ENCODE measurements at places on chromosomes 1 and 21. TPM values are rescaled to one million over a fixed set of nuclear protein-coding genes. Genes with fewer than 3 reads are reported as not detected.

DNA sequence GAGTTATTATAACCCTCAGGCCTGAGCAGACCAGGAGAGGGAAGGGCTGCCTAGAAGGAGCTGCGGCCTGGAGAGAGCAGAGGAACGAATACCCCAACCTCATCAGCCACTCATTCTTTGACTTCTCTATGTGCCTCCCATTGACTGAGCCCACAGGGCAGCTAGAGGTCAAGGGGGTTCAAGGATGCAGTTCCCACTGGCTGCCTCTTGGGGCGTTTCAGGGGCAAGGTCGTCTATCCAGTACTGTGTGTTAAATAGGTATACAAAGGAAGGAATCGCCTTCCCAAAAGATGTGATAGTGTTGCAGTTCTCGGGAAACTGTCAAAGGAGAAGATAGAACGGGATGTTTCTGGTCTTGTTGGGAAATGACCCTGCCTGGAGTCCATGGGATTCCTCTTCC is 250.6 kb downstream of the PRDM2 start:
- H3K4me1 ChIP-seq, result no peaks in the 10 kb centered on the region
- H3K27me3 ChIP-seq, result no peaks in the 10 kb centered on the region
- no peak overlapping the region for H3K4me3 ChIP-seq

TRABD2B gene
- total RNA-seq, result 0.35 TPM

GRCh38 chr1:231519166-231519565 is 9.3 kb upstream of the TSNAX start:
- no peak overlapping the region for H3K4me3 ChIP-seq
- H3K27me3 ChIP-seq, result no peaks in the 10 kb centered on the region
- no peak overlapping the region for H3K27ac ChIP-seq
- no peak for DNase-seq

GRCh38 chr1:39145331-39145965 is 59.0 kb upstream of the MACF1 start:
- H3K27ac ChIP-seq, result no peak overlapping the region
- no peaks in the 10 kb centered on the region for H3K27me3 ChIP-seq
- no peak overlapping the region for H3K4me3 ChIP-seq
- peaks cover 9% of the 10 kb centered on the region for H3K4me1 ChIP-seq
- H3K36me3 ChIP-seq, result no peaks in the 10 kb centered on the region
- no peak for DNase-seq

- H3K4me1 ChIP-seq, result no peaks in the 10 kb centered on the region
- no peak overlapping the region for H3K4me3 ChIP-seq
- H3K27me3 ChIP-seq, result no peaks in the 10 kb centered on the region
- DNase-seq, result no peak
Measured at GRCh38 chr1:203638950-203639349, 12.3 kb downstream of the ATP2B4 start.

DNA sequence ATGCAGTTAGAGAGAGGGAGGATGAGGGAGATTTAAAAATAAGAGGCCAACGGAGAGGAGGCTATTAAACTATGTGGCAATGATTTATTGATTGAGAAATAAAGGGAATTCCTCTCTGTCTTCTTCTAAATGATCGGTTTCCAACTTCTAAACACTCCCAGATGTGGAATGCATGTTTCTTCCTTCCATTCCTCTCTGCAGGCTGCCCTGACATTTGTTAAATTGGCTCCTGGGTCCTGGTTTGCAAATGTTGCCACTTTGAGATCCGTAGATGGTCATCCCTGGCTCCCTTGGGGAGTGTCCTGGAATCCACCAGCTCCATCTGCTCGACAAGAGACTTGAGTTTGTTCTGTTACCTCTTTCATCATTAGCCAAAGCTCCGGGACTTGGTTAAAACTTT is 10.3 kb upstream of the C1orf198 start:
- no peaks in the 10 kb centered on the region for H3K4me1 ChIP-seq
- no peak for DNase-seq
- no peak overlapping the region for H3K4me3 ChIP-seq
- H3K27me3 ChIP-seq, result no peaks in the 10 kb centered on the region

GRCh38 chr1:6224718-6225117 is 11.0 kb downstream of the ICMT start:
- H3K27ac ChIP-seq, result no peak overlapping the region
- H3K36me3 ChIP-seq, result peaks cover 65% of the 10 kb centered on the region
- DNase-seq, result no peak
- no peak overlapping the region for H3K4me3 ChIP-seq
- no peaks in the 10 kb centered on the region for H3K27me3 ChIP-seq

SERPINC1 gene
- total RNA-seq, result not detected

DNA sequence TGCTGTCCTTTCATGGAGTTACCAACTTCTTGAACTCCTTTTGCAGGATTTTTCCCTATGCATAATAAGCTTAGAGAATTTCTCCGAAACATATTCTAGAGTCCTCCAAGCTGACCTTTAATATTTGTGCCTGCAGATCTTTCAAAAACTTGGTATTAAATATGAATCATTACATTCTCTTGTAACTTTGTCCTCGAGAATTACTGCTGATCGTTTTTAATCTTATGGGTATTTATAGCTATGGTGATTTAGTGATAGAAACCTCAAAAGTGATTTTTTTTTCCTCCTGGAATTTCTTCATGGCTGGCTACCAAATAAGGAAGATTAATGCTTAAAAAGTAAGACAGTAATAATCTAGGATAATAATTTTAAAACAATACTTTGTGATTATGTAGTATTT is 39.1 kb downstream of the MAP3K21 start:
- H3K27me3 ChIP-seq, result peaks cover 3% of the 10 kb centered on the region
- no peak overlapping the region for H3K4me3 ChIP-seq
- no peaks in the 10 kb centered on the region for H3K4me1 ChIP-seq
- H3K27ac ChIP-seq, result no peak overlapping the region

GRCh38 chr1:76784502-76784901 is 82.8 kb upstream of the ST6GALNAC5 start:
- no peak overlapping the region for H3K27ac ChIP-seq
- H3K36me3 ChIP-seq, result no peaks in the 10 kb centered on the region
- H3K27me3 ChIP-seq, result no peaks in the 10 kb centered on the region
- H3K4me3 ChIP-seq, result no peak overlapping the region
- DNase-seq, result no peak

GRCh38 chr1:214458541-214458940 is 92.9 kb downstream of the PTPN14 start:
- no peaks in the 10 kb centered on the region for H3K36me3 ChIP-seq
- DNase-seq, result no peak
- H3K4me1 ChIP-seq, result no peaks in the 10 kb centered on the region

DNA sequence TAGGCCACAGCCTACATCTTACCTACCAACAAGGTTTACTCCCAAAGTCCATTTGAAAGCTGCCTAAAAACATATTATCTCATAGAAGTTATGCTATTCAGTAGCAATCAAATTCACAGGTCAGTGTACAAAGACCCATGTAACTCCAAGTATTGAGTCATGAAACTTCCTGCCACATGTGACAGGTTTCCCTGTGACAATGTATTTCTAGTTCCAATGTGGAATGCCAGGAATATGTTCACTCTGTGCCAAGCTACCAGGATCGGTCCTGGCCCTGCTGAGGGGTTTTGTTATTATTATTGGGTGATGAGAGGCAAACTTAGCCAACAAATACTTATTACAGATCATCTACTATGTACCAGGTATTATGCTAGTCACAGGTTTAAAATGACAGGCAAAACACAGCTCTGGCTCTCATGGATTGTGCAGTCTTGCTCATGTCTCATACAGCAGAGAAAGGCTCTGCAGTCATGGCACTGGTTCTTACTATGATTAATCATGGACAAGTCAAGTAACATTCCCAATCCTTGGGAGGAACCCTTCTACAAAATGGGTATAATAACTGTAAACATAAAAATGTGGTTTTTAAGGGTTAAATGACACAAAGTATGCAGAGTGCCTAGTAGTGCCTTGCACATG is 22.5 kb downstream of the DPH5 start:
- no peak overlapping the region for H3K27ac ChIP-seq
- no peak overlapping the region for H3K4me3 ChIP-seq
- H3K27me3 ChIP-seq, result no peaks in the 10 kb centered on the region
- no peak for DNase-seq

GRCh38 chr1:231533240-231533639 is 4.8 kb downstream of the TSNAX start:
- no peak for DNase-seq
- peaks cover 18% of the 10 kb centered on the region for H3K36me3 ChIP-seq
- no peak overlapping the region for H3K4me3 ChIP-seq
- H3K27ac ChIP-seq, result no peak overlapping the region

PKP1 gene
- 0.54 TPM for total RNA-seq

GRCh38 chr1:210239349-210240111 is 6.9 kb downstream of the SERTAD4 start:
- no peak overlapping the region for H3K4me3 ChIP-seq
- no peaks in the 10 kb centered on the region for H3K27me3 ChIP-seq
- DNase-seq, result no peak

DNA sequence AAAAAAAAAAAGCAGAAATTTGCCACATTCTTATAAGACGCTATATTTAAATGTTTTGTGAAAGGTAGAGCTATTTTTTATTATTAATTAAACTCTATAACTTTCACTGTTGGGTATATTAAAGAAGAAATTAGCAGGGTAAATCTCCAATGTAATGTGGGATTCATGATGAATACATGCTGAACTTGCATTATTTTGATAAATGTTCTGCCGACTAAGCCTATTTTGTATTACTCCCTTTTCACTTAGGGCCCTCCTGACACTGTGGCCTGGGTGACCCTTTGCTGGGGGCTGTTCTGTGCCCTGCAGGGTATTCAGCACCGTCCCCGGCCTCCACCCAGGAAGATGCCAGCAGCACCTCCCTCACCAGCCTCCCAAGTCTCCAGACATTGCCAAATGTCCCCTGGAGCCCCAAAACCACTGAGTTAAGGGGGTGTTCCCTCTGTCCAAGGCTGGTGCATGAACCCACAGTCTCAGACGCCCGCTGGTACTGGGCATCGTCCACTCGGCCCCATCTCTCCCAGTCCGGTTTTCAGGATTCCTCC is 22.5 kb downstream of the RSPH1 start:
- H3K4me1 ChIP-seq, result peaks cover 7% of the 10 kb centered on the region
- H3K4me3 ChIP-seq, result no peak overlapping the region
- H3K36me3 ChIP-seq, result no peaks in the 10 kb centered on the region
- peak; percentile 0 for DNase-seq
- H3K27ac ChIP-seq, result peak overlapping the region; percentile 56

SEMA4A gene
- total RNA-seq, result 19.0 TPM

- no peak for DNase-seq
- H3K4me1 ChIP-seq, result peaks cover 55% of the 10 kb centered on the region
- no peaks in the 10 kb centered on the region for H3K27me3 ChIP-seq
- H3K36me3 ChIP-seq, result no peaks in the 10 kb centered on the region
Measured at GRCh38 chr1:26291433-26291832, 11.5 kb downstream of the SH3BGRL3 start.

RBP7 gene
- total RNA-seq, result not detected

GRCh38 chr21:45014747-45015468 is 59.5 kb upstream of the ADARB1 start:
- H3K27ac ChIP-seq, result no peak overlapping the region
- no peak overlapping the region for H3K4me3 ChIP-seq
- no peak for DNase-seq
- no peaks in the 10 kb centered on the region for H3K27me3 ChIP-seq
- H3K4me1 ChIP-seq, result no peaks in the 10 kb centered on the region

GRCh38 chr21:28018213-28018612 is 974.5 kb downstream of the LTN1 start:
- H3K27ac ChIP-seq, result no peak overlapping the region
- no peak for DNase-seq
- H3K36me3 ChIP-seq, result no peaks in the 10 kb centered on the region
- H3K4me3 ChIP-seq, result no peak overlapping the region
- H3K27me3 ChIP-seq, result no peaks in the 10 kb centered on the region

DNA sequence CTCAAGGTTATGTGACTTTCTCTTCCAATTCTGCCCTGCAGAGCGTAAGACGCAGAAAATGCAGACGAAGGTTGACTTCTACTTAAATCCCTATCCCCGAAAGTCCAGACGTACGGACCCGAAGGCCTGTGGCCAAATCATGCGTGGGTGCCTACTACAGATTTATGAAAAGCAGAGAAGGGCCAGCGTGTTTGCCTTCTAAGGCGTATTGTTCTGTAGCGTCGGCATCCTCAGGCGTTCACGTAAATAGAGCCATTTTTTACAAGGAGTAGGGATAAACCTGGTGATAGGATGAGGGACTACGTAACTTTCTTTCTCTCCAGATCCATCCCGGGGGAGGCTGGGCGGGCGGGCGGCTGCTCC is 222 bp upstream of the GIPC2 start:
- H3K4me1 ChIP-seq, result no peaks in the 10 kb centered on the region
- H3K27me3 ChIP-seq, result no peaks in the 10 kb centered on the region
- no peaks in the 10 kb centered on the region for H3K36me3 ChIP-seq
- peak overlapping the region; percentile 54 for H3K4me3 ChIP-seq

ROR1 gene
- total RNA-seq, result 4.6 TPM

GRCh38 chr1:61724506-61724812 is 482 bp downstream of the TM2D1 start:
- peak overlapping the region; percentile 100 for H3K4me3 ChIP-seq
- no peaks in the 10 kb centered on the region for H3K36me3 ChIP-seq
- peak overlapping the region; percentile 91 for H3K27ac ChIP-seq
- no peaks in the 10 kb centered on the region for H3K4me1 ChIP-seq
- H3K27me3 ChIP-seq, result no peaks in the 10 kb centered on the region

Measured in Peyer's patch (tissue), 4 donors.